ENCODE measurements at places on chromosomes 16 and 17. TPM values are rescaled to one million over a fixed set of nuclear protein-coding genes. Genes with fewer than 3 reads are reported as not detected.

Gene CRHR1
- 4.2 TPM for total RNA-seq

Gene ZG16
- not detected for total RNA-seq

Gene PLD6
- total RNA-seq: 0.74 TPM

Gene KRTAP9-8
- total RNA-seq: not detected

Gene SNAI3
- not detected for total RNA-seq

Gene TTYH2
- total RNA-seq: 3.4 TPM

Gene CRYM
- 3.9 TPM for total RNA-seq

Gene SOX9
- 22.8 TPM for total RNA-seq

Gene PRSS27
- total RNA-seq: 61.6 TPM

DNA sequence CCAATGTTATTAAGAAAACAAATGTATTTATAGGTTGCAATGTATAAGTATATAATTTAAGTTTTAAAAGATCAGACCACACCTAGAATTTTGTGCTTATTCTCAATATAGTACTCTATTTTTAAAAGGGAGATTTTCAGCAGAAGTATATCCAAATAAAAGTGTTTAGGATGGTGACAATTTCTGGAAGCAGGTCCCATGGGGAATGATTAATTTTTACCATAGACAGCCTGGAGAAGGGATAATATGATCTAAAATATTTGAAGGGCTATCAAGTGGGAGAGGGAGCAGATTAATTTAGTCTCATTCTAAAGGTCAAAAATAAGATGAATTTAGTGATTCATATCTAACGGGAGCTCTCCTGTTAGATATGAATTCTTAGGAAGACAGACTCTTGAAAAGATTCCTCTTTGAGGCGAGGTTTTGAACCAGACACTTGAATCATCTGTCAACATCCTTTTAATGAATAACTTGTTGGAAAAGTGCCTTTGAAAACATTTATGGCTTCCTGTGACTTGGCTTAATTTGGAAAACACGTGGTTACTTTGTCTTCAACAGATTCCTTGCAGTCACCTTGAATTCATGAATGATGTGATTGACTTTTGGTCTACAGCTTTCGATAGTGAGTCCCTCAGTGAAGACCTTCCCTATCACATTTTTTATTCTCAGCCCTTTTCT, 29.3 kb upstream of the SMIM36 start:
- no peak for DNase-seq

DNA sequence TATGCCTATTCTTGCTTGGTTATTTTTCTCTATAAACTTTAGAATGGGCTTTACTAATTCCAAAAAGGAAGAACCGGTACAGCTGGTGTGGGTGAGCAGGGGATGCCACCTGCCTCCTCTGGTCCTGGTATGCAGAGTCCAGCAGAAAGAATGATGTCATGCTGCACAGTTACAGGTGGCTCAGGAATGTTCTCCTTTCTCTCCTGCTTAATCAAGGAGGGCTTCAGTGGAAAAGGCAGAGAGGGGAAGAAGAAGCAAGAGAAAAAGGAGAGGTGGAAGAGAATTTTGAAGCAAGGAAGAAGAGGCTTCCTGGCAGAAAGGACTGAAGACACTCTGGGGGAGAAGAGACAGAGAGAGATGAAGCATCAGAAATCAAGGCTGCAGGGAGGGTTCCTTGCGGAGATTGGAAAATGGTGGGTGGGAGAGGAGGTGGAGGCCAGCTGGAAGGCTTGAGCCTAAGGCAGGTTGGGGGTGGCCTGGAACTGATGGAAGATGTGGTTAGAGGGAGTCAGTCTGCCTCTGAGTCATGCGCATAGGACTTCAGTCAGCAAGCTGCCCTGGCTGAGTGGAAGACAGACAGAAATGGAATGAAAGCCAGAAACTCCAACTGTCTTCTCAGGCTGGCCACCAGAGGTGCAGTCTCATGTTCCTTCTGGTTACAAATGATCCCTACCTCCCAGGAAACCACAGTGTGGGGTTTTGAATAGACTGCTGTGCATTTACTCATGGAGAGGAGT, 64.6 kb upstream of the CRHR1 start:
- DNase-seq: no peak

GRCh38 chr17:64504769-64505339, 1.2 kb downstream of the DDX5 start:
- no peak for DNase-seq

DNA sequence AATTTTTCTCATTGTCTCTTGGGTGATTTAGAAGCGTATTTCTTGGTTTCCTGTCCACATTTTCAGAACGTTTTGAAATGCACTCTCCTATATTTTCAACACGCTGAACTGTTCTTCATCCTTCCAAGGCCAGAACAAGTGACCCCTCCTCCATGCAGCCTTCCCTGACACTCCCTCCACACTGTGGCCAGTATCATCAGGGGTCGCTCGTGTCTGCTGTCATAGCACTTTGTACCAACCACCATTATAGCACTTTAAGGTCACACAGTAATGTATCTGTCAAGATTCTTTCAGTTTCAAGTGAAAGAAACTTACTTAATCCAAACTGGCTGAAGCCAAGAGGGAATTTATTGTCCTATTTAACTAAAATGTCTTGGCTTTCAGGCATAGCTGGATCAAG, 17.5 kb upstream of the IL21R start:
- DNase-seq: peak; percentile 16

- DNase-seq: no peak
Measured at GRCh38 chr17:59002126-59002525, 104.6 kb downstream of the TRIM37 start.

DNA sequence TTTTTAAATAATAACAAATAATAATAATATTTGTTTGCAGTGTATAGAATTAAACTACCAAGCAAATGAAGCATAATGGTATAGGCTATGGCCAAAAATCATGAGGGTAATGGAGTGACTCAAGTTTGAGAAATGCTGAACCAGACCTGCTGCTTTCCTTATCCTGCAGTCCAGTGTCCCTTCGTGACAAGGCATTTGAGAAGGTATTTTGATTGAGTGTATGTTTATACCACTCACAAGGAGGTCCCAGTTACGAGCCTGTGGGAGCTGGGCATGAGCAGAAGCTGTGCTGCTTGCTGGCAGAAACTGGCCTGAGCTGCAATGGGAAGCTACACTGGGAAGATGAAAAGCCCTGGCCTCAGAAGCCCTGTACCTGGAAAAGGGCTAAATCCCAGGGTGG, 50.3 kb downstream of the GNAO1 start:
- no peak for DNase-seq

- DNase-seq: no peak
Measured at GRCh38 chr16:57795431-57795878, 6.8 kb downstream of the KIFC3 start.

DNA sequence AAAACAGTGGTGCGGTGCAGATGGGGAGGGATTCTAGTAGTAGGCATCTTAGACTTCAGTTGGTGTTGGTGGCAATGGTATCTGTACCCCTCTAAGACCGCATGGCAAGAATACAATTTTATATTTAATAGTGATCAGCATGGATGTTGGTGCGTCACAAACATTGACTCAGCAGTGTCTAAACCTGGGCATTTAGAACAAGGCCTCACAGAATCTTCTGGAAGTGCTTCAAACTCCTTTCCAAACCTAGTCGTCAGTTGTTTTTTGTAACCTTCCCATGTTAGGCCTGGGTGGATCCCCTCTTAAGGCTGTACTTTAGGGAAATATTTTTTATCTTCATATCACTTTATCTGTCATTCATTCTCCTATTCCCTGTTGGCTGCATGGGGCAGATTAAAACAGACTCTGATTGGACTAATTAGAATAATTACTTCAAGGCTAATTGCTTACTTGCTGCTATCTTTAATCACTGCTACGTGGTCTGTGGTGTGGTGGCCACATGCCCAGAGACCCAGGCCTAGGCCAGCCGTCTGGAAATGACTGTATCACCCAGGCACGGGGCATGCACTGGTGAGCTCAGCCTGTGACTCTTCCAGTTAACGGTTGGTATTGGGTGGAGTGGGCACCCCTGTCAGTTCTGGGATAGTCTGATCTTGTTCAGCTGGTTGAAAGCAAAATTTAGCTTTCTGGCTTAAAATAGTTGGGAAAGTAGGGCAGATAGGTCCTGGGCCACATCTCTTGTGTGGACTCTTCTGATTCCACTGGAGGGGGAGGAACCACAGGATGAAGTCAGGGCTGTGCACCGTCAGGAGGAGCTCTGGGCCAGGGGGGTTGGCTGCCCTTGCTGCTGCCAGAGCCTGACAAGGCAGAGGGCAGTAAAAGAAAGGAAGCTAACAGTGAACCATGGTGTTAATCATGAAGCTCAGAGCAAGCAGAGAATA, 4.5 kb downstream of the ALKBH5 start:
- DNase-seq: no peak

DNA sequence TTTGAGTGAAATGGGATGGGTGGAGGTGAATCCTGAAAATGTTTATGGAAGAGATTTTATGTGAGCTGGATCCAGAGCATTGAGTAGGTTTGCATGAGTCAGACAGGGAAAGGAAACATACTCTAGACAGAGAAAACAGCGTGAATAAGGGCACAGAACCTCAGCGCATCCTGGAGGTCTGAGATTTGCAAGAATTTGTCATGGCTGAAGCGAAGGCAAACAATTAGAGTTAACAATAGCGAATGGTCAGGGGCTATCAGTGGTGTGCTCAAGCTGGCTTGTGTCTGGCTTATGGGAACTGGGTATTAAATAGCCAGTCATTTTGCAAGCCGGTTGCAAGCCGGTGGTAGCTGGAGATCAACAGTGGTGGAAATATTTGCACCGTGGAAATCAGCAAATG, 36.4 kb downstream of the MAP2K6 start:
- no peak for DNase-seq

- DNase-seq: no peak
Measured at GRCh38 chr16:64809876-64810629, 311.8 kb downstream of the CDH11 start.

GRCh38 chr17:13792314-13792713, 190.6 kb upstream of the HS3ST3A1 start:
- no peak for DNase-seq

GRCh38 chr17:74921026-74921681, 1.9 kb downstream of the USH1G start:
- no peak for DNase-seq
